ENCODE measurements at places on chromosomes 11 and 22.

- no peak for DNase-seq
These were observed 210.5 kb downstream of the CTTN start for GRCh38 chr11:70608568-70609470.

DNA sequence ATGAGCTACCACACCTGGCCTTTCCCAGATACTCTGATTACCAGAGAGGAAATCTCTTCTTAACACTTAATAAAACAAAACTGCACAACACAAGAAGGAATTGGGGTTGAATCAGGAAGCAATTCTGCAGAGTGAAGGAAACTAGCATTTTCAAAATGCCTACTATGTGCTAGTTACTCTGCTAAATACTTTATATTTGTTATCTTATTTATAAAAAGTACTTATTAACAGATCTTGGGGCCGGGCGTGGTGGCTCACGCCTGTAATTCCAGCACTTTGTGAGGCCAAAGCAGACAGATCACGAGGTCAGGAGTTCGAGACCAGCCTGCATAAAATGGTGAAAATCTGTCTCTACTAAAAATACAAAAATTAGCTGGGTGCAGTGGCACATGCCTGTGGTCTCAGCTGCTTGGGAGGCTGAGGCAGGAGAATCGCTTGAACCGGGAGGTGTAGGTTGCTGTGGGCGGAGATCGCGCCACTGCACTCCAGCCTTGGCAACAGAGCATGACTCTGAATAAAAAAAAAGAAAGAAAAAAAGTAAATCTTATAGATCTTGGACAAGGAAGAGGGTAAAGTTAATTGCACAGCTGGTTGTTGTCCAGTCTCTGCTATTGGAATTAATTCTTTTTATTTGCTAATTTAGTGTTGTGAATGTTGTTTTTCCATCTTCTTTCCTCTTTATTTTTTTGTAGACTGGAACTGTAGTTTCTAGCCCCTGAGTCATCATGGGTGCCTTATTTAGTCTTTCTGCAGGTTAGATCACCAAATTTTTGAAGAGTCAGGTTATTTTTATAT lies 22.1 kb downstream of the TMEM135 start:
- DNase-seq = no peak

- DNase-seq = no peak
These were observed 10.9 kb upstream of the SOX6 start for GRCh38 chr11:16367252-16367651.

DNA sequence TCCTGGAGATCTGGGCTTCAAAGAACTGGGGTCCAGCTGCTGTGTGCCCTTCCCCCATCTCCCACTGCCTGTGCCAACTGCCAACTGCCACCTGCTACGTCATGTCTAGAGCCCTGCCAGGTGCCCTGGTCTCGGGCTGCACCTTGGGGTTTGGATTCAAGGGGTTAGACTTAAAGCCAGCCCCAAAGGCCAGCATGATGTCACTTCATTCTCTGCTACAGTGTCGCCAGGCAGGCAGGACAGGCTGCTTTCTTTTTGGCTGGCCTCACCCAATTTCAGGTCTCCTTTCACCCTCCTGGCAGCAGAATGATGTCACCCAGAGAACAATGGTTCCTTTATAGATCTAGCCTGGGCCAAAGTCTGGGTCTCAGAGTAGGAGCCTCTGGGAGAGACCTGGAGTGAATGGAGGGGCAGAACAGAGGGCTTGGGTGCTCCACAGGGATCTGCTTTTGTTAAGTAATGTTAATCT lies 79.5 kb upstream of the CRYBB3 start:
- DNase-seq = no peak

DNA sequence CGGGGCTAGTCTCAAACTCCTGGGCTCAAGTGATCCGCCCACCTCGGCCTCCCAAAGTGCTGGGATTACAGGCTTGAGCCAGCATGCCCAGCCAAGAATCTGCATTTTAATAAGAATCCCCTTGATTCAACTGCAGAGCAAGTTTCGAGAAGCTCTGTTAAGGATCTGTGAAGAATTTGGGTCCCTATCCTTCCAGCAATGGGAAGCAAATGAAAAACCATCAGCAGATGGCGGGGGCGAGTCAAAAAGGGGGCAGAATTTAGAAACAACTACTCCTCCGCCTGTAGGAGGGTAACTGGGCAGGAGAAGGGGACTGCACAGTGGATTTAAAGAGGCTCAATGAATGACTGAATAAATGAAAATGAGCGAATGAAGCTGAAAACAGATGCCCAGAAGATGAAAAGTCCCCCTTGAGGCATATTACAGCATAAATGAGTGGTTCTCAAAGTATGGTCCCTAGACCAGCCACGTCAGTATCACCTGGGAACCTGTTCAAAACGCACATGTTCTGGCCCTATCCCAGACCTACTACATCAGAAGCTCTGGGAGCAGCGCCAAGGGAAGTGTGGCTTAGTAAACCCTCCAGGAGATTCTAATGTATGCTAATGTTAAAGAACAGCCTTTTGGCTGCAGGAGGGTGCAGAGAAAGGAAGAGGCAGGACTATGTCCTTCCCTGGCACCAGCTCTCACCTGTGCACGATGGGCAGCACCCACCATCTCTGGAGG lies 15.0 kb downstream of the VWCE start:
- no peak for DNase-seq

- DNase-seq = no peak
These were observed 116.3 kb downstream of the TIMP3 start for GRCh38 chr22:32917577-32918354.

DNA sequence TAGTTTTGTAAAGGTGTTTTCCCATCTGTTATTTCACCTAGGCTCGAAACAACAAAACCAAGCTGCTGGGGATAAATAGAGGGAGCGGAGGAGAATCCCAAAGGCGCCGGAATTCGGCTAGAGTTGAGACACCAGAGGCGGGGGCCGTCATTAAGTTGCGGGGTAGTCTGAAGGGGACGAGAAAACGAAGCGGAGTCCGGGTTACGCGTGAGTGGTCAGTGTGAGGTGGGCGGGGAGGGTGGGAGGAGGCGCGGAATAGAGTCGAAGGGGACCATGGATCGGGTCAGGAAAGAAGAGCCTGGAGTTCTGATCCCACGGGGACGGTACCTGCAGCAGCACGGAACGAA lies 361 bp downstream of the SRPRA start:
- no peak for DNase-seq

- DNase-seq = no peak
These were observed 198.4 kb upstream of the SESN3 start for GRCh38 chr11:95429376-95429907.

- no peak for DNase-seq
These were observed 25.0 kb upstream of the RPS13 start for GRCh38 chr11:17102462-17102861.

DNA sequence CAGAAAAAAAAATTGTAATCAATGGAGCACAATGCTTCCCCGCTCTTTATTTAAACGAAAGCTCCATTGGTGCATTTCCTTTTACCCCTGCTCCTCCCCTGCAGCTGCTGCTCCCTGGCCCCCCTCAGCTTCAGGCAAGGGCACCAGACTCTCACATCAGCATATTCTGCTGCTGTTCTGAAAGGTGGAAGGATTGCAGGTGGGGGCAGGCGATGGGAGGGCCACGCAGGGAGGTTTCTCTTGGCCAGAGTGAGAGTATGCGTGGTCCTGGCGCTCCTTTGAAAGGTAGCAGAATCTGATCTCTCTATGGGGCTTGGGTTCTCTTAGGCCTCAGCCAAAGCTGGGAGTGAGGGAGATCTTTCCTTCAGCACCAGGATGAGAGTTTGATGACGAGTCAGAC lies 240.9 kb upstream of the CADM1 start:
- DNase-seq = no peak

DNA sequence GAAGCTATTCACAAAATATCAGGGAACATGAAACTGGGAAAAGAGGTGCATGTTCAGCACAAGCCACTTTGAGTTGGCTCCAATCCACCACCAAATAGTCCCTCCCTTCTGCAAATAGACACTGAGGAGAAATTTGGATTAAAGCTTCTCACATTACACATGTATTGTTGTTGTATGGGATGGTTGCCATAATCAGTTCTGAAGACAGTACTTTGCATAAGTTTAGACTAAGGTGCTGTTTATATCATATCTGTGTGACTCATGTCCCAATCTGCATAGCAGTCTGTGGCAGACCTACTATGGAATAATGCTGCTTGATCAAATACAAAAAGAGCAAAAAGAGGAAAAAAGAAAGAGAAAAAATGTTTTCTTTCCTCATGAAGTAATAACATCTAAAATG lies 376.7 kb upstream of the DDI1 start:
- DNase-seq = no peak

DNA sequence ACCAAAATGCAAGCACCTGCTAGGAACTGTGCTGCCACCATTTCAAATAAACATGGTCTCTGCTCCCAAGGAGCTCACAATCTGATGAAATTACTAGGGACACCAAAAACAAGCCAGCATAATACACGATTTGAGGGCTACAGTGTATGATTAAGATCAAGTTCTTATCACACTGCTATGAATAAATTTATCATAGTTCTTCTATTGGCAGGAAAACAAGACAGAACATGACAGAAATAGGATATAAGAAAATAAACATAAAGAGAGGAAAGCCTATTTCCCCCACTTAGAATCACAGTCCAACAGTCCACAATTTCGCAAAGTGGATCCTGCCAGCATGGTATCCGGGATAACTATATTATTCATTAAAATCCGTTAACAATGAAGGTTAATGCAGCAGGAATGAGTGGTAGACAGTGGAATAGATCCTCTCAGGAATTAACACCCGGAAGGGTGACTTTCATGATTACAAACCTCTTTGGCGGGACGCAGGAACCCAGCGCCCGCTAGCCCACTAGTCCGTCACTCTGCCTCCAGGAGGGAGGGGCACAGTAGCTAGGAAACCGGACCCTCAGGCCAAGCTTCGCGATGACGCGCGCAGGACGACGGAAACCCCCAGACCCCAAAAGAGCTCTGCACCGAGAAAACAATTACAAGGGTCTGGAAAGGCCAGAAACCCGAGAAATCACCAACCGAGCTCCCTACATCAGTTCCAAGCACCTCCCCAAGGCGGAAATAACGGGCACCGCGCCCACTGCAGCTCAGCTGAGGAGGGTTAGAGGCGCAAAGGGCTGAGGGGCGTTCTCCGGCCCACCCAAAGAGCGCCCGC lies 607 bp downstream of the CCDC82 start:
- no peak for DNase-seq

- no peak for DNase-seq
These were observed 41.0 kb downstream of the CEP57 start for GRCh38 chr11:95831198-95831883.

DNA sequence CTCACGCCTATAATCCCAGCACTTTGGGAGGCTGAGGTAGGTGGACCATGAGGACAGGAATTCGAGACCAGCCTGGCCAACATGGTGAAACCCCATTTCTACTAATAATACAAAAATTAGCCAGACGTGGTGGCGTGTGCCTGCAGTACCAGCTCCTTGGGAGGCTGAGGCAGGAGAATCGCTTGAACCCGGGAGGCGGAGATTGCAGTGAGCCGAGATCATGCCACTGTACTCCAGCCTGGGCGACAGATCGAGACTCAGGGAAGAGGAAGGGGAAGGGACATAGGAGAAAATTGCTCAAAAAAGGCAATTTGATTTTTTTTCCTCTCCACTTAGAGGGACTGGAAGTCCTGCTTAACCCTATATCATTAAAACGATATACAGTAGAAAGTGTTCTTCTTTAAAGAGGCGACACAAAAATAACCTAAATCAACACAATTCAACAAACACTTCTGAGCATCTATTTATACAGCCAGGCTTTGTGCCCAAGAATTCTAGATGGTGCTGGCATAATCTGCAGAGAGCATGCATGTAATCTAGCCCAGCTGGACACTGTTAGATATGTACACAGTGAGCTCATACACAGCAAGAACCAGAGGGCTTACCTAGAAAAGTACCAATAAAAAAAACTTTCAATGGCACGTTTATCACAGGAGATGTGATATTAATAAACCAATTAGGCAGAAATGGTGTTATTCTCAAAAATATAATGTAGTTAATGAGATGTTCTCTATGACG lies 20.9 kb upstream of the DENND5A start:
- no peak for DNase-seq

DNA sequence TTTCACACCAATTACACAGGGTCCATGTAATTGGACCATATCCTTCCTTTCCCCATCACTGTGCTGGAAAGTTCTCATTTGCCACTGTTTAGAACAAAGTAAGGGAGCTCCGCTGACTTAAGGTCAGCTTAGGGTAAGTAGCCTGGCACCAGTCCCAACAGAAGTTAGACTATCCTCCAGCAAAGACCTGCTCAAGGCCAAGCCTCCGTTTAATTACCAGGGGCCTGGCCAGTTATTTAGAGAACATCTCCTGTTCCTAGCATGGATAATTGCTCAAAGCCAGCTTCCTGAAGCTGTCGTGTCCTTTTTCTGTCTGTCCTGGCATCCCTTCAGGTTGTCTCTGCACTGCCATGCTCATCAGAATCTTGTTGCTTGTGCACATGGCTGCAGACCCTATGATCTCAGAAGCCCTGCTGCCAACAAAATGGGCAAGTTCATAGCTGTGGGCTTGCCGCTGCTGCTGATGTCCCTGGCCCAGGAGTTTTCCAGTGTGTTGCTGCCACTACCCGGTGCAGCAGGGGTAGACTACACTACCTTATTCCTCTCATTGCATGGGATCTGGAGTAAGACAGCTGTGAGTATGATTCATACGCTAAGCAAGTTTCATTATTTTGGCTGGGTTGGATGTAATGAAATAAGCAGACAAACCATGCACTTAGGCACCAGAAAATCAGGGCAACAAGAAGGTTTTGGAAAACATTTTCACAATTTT lies 8.1 kb downstream of the OR8A1 start:
- DNase-seq = no peak

DNA sequence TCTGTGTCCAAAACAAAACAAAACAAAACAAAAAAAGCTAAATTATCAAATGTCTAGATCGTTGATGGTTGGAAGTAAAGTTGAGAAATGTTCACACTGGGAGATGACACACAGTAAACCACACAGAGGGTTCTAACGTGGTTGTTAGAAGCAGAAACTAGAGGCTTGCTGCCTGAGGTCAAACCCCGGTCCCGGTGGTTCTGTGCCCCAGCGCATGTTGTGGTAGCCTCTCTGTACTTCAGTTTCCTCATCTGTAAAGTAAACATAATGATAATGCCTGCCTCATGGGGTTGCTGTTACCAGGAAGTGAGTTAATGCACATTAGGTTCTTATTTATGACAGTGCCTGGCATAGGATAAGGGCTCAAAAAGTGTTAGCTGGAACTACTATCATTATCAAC lies 33.4 kb downstream of the PPARA start:
- no peak for DNase-seq

All from stimulated activated CD8-positive, alpha-beta memory T cell treated with anti-CD3 and anti-CD28 coated beads, Interleukin-7, amount 100 ng/mL, for 1 hour (primary cell).